ENCODE measurements at places on chromosomes 5 and 9.

DNA sequence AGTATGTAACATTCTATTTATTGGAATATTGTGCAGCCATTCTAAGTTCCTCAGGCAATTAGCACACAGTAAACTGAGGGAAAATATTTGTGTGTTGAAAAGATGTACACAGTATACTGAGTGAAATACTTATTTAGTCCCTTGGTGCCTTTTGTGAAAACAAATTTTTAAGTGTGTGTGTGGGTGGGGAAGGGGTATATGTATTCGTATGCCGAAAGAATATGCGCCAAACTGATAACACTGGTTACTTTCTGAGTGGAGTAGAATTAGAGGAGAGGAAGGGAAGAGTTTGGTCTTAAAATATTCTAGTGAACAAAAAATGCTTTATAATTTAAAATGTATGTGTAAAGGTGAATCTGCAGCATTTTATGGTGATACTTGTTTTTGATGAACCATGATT, 3.1 kb downstream of the DCP2 start:
- peak overlapping the region; percentile 97 for H3K4me3 ChIP-seq
- no peaks in the 10 kb centered on the region for H3K27me3 ChIP-seq
- peaks cover 51% of the 10 kb centered on the region for H3K4me1 ChIP-seq
- no peak for DNase-seq
- H3K27ac ChIP-seq = no peak overlapping the region

- no peaks in the 10 kb centered on the region for H3K36me3 ChIP-seq
- DNase-seq = no peak
- H3K27me3 ChIP-seq = no peaks in the 10 kb centered on the region
- H3K4me3 ChIP-seq = no peak overlapping the region
- no peaks in the 10 kb centered on the region for H3K4me1 ChIP-seq
These were observed 152.2 kb upstream of the HMHB1 start for GRCh38 chr5:143659599-143660238.

DNA sequence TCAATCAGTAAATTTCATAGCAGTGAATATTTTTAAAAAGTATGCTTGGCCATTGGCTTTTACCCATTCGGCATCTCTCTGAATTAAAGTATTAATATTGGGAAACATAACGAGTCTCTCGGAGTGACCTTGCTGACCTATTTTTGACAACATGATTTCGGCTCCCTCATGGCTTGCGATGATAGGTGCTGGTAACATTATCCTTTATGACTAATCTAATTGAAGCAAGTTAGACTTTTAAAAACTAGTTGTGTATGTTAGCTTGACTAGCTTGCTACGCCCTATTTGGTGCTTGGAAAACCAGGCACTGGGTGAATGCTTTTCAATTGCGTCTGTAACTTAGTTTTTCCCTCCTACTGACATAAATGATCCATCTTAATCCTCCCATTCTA, 1.1 kb downstream of the ZNF366 start:
- no peaks in the 10 kb centered on the region for H3K27me3 ChIP-seq
- no peaks in the 10 kb centered on the region for H3K36me3 ChIP-seq
- no peak overlapping the region for H3K27ac ChIP-seq

GRCh38 chr5:160105686-160106360, 13.4 kb downstream of the PWWP2A start:
- no peaks in the 10 kb centered on the region for H3K27me3 ChIP-seq
- H3K27ac ChIP-seq = peak overlapping the region; percentile 75
- peaks cover 11% of the 10 kb centered on the region for H3K4me1 ChIP-seq
- H3K36me3 ChIP-seq = peaks cover 9% of the 10 kb centered on the region
- H3K4me3 ChIP-seq = no peak overlapping the region
- DNase-seq = no peak

DNA sequence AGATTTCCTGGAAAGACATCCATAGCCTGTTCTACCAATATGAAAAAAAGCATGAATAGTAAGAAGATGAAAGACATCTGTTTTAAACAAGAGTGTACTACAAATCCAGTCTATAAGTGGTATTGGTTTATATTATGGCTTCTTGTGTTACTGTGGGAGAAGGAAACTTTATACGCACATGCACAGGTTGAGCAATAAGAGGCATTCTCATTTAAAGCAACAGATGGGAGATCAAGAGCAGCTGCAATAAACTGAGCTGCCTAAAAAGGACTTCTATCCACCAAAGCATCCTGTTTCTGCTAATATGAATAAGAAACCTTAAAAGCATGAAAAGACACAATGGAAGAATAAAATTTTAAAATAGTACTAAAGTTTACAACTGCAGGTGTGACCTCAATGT, 8.6 kb upstream of the PCDHB1 start:
- no peak for DNase-seq
- no peak overlapping the region for H3K27ac ChIP-seq
- no peaks in the 10 kb centered on the region for H3K4me1 ChIP-seq
- H3K4me3 ChIP-seq = no peak overlapping the region

DNA sequence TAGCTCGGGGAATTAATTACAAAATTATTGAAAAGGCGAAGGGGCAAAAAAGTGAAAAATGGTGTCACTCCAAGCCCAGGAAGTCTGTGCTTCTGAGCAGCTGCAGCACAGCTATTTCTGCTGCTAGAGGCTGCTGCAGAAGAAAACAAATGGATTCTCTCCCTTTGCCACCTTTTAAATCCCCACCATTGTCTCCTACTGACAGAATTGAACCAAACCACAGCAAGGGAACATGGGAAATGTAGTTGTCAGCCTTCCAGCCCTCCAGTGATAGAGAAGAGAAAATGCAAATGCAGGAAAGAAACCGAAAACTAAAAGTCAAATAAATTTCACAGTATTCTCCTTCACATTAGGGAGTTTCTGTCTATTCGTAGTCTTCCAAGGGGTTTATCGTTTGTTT, 33.4 kb upstream of the CDC42SE2 start:
- no peaks in the 10 kb centered on the region for H3K36me3 ChIP-seq
- DNase-seq = no peak
- no peak overlapping the region for H3K4me3 ChIP-seq
- no peaks in the 10 kb centered on the region for H3K27me3 ChIP-seq
- H3K27ac ChIP-seq = no peak overlapping the region

- no peak overlapping the region for H3K27ac ChIP-seq
- H3K36me3 ChIP-seq = peaks cover 3% of the 10 kb centered on the region
- peak; percentile 8 for DNase-seq
These were observed 566 bp upstream of the FOCAD start for GRCh38 chr9:20683351-20684034.

GRCh38 chr5:119515192-119515591, 62.9 kb downstream of the HSD17B4 start:
- no peak overlapping the region for H3K27ac ChIP-seq
- no peaks in the 10 kb centered on the region for H3K27me3 ChIP-seq
- no peak for DNase-seq
- H3K36me3 ChIP-seq = peaks cover 48% of the 10 kb centered on the region
- H3K4me3 ChIP-seq = no peak overlapping the region

DNA sequence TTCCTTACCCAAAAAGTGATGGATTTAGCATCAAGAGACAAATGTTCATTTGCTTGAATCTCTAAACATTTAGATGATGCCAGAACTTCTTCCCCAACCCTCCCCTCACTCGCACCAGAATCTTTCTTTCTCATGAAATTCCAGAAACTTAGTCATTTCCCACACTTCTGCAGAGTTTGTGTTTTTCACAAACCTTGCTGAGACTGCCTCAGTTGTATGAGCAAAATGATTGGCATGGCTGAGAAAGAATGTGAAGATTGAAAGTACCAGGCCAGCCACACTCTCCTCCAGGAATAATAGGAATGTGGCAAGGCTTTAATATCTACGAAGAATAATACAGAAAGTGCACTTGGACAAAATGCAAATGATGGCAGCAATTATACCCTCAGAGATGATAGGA, 428.3 kb upstream of the CDH6 start:
- no peak for DNase-seq
- no peaks in the 10 kb centered on the region for H3K27me3 ChIP-seq
- no peak overlapping the region for H3K27ac ChIP-seq
- H3K36me3 ChIP-seq = no peaks in the 10 kb centered on the region

DNA sequence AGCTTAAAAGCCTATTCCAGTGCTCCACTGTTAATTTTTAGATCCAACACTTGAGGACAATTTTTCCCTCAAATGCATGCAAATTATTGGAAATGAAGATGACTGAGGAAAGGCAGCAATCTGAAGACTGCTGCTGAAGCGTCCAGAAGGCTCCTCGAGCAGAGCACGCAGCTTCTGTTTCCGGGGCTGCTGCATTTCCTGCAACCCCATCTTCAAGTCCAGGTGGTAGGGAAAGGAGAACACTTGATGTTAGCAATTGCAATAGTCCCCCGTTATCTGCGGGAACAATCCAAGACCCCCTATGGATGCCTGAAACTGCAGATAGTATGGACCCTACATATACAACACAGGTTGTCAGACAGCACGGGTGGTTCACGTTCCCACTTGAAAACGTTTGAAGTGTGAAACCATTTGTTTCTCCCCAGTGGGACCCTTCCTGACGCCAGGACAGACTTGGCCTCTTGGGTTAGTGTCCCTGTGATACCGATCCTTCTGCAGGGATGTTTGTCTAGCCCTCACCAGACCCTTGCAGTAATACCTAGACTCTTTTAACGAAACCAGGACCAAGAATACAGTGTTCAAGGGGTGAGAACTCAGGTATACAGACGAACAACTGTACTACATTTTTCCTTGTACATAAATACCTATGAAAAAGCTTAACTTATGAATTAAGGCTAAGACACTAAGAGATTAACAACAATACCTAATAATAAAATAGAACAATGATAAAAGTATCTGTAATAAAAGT, 152.3 kb downstream of the HSD17B3 start:
- peaks cover 4% of the 10 kb centered on the region for H3K36me3 ChIP-seq
- no peak overlapping the region for H3K4me3 ChIP-seq
- H3K27ac ChIP-seq = no peak overlapping the region
- no peak for DNase-seq

DNA sequence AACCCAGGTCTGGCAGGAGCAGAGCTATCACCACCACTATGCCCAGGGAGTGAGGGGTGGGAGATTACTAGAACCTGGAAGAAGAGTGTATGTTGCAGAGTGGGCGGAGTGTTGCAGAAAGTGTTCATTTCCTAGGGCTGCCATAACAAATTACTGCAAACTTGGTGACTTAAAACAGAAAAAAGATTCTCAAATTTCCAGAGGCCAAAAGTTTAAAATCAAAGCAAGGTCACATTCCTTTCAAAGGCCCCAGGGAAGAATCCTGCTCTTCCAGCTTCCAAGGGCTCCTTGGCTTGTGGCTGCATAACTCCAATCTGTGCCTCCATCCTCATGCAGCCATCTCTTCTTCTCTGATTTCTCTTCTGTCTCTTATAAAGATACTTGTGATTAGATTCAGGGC, 30.6 kb upstream of the SPINK4 start:
- no peak for DNase-seq
- H3K36me3 ChIP-seq = no peaks in the 10 kb centered on the region
- H3K4me1 ChIP-seq = no peaks in the 10 kb centered on the region
- no peak overlapping the region for H3K27ac ChIP-seq
- H3K4me3 ChIP-seq = no peak overlapping the region

GRCh38 chr9:37026931-37027581, 7.0 kb downstream of the PAX5 start:
- H3K4me1 ChIP-seq = peaks cover 48% of the 10 kb centered on the region
- peaks cover 98% of the 10 kb centered on the region for H3K27me3 ChIP-seq
- DNase-seq = no peak
- no peak overlapping the region for H3K27ac ChIP-seq

GRCh38 chr9:122785269-122785668, 3.5 kb upstream of the OR5C1 start:
- no peaks in the 10 kb centered on the region for H3K36me3 ChIP-seq
- DNase-seq = no peak
- no peak overlapping the region for H3K4me3 ChIP-seq
- no peaks in the 10 kb centered on the region for H3K4me1 ChIP-seq
- H3K27me3 ChIP-seq = peaks cover 47% of the 10 kb centered on the region
- no peak overlapping the region for H3K27ac ChIP-seq

DNA sequence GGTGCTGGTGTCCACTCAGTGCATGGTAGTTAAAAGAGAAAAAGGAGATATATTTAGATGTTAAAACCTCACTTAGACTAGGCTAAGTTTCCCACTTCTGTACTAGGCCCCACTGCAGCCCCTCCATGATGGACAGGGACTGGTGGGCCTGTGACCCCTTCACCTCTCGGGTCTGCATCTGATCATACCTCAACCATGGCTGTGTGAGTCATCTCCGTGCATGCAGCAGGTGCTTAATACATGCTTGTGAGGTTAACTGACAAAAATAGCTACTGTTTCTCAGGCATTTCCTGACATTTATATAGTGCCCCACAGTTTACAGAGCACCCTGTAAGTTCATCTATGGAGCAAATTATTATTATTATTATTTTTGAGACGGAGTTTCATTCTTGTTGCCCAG, 8.4 kb upstream of the URM1 start:
- H3K27me3 ChIP-seq = peaks cover 3% of the 10 kb centered on the region
- H3K36me3 ChIP-seq = no peaks in the 10 kb centered on the region
- peak overlapping the region; percentile 3 for H3K27ac ChIP-seq
- DNase-seq = no peak
- peaks cover 50% of the 10 kb centered on the region for H3K4me1 ChIP-seq

DNA sequence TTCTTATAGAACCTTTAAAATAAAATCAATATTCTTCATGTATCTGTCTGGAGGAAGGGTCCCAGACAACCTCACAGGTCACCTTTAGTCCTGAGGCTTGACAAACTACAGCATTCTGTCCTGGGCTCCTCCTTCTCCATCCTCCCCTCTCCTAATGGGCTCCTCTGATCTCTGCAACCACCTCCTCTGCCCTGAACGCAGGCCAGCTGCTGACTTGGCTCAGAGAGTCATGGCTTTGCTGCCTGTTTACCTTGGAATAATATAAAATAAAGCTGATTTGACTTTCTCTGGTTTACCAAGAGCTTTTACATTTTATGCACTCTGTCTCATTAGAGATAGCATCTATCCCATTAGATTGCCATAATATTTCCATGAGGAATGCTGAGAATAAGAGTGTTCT, 159.4 kb downstream of the SEMA6A start:
- H3K4me3 ChIP-seq = no peak overlapping the region
- H3K27ac ChIP-seq = no peak overlapping the region
- peaks cover 2% of the 10 kb centered on the region for H3K36me3 ChIP-seq
- H3K27me3 ChIP-seq = no peaks in the 10 kb centered on the region
- no peak for DNase-seq
- H3K4me1 ChIP-seq = peaks cover 4% of the 10 kb centered on the region

GRCh38 chr9:110161940-110162339, 46.0 kb downstream of the C9orf152 start:
- peaks cover 9% of the 10 kb centered on the region for H3K4me1 ChIP-seq
- no peaks in the 10 kb centered on the region for H3K27me3 ChIP-seq
- H3K36me3 ChIP-seq = peaks cover 17% of the 10 kb centered on the region
